NCI-H2081 treated with DMSO at 0.1 percent for 48 hours (cell line): ENCODE measurements at places on chromosomes 3 and 15.

- DNase-seq, result no peak
Measured at GRCh38 chr15:60020736-60021135, 16.6 kb downstream of the FOXB1 start.

- no peak for DNase-seq
Measured at GRCh38 chr3:20185331-20185678, 701 bp downstream of the SGO1 start.

DNA sequence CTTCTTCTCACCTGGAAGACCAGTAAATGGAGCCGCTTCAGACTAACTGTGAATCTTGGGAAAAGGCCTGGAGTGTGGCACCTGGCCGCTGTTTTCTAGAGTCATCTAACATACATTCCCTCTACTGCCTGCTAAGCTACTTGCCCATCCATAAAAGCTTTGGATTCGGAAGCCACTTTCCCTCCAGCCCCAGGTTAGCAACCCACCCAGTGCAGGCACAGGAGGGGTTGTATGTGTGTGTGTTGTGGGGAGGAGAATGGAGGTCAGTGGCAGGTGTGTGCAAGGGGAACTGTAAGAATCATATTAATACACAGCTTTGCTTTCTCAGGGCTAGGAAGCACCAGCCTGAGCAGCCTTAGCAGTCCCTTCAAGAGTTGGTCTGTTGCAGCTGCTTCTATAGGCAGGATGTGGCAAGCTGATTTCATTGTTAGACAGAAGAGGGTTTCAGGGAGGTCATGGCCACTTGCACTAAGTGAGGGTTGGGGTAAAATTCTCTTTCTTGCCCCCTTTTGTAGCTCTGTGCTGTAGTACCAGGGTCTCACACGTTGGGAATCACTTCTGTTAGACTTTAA, 8.9 kb downstream of the NSUN3 start:
- no peak for DNase-seq

- DNase-seq, result no peak
Measured at GRCh38 chr3:153658136-153658535, 463.1 kb upstream of the ARHGEF26 start.

- DNase-seq, result no peak
Measured at GRCh38 chr3:41194701-41195100, 4.6 kb upstream of the CTNNB1 start.

DNA sequence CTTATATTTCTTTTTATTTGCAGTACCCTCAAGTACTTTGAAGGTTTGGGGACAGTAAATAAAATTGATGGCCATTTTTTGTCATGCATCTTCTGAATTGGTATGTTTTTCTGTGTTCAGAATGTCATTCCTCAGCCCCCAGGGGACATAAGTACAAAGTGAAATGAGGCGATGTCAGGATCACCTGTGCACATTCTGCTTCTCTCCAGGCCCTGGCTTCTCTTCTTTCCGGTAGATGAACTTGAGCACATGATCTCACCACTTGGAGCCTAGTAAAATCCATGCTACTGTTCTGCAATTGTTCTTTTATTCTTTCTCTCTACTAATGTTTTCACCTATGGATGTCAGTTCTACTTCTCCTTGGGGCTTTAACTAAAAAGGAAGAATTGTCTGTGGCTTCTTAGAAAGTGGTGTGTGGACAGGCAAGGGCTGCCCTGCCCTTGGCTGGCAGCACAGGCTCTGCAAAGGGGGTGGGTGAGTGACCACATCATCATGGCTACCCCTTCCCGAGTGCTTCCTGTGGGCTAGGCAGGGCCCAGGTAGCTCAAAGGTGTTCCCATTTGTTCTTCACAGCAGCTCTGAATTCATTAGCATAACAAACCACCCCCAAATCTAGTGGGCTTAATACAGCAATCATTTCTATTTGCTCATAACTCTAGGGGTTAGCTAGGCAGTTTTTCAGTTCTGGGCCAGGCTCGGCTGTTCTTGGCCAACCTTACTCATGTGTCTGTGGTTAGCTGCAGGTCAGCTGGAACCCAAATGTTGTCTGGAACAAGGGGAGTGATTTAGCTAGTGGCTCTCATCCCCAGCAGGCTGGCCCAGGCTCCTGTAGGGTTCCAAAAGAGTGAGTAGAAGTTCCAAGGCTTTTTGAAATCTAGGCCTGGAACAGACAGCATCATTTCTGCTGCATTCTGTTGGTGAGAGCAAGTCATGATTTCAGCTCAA, 154.0 kb upstream of the CTDSPL start:
- no peak for DNase-seq

- no peak for DNase-seq
Measured at GRCh38 chr3:188232656-188233055, 78.7 kb downstream of the LPP start.

GRCh38 chr3:81713031-81713430, 48.4 kb downstream of the GBE1 start:
- DNase-seq, result no peak

GRCh38 chr3:56886314-56886713, 84.6 kb upstream of the ARHGEF3 start:
- no peak for DNase-seq

DNA sequence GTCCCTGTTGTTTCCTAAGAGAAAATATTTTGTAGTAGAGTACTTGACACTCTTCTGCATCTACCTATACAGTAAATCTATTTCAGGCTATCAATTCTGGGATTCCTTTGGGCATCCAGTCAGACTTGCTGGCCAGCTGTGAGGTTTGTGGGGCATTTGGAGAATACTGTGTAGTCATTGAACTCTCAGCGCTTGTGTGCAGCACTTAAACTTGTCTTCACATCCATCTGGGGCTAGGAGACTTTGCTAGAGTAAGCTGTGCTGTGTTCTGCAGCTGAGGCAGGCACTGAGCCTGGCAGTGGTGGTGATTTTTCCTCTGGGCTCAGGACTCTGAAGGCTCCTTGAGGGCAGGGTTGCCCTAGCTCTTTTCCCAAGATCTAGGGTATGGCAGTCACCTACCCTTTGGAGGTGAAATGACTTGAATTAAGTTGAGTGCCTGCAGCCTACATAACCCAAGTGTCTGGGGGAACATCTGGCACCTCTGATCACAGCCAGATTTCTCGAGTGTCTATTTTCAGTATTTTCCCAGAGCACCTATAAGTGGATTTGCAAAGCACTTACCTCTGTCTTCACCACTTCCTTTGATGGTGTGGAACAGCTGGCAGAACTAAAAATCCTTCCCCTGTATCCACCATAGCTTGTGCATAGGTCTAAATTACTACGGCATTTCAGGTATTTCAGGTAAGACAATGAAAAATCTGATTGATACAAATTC, 19.3 kb downstream of the CLSTN2 start:
- DNase-seq, result no peak

DNA sequence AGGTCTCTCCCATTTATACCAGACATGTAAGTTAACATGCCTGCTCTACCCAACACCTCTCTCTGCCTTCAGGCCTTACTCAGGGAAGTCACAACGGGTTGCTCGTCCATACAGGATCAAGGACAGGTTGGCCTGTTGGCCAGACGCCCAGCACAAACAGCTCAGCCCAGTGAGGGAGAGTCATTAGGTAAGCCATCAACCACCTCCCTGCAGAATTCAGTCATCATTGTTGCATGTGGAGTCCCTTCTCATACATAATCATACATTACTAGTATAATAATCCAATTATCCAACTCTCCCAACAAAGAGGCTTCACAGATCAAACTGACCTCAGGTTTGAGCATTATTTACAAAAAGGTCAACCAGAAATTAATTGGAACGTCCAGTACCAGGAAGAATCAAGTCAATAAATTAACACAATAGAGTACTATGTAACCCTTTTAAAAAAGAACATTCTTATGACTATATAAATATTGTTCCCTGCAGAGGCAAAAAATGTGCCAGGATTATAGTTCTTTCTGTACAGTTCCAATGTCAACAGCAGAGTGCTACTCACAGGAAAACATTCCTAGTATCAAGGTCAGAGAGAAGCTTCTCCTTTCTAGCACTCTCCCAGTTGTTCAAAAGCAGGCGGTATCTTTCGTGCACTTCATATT, 33.2 kb downstream of the HOMER2 start:
- peak; percentile 74 for DNase-seq

- DNase-seq, result no peak
Measured at GRCh38 chr3:45861043-45861719, 19.3 kb upstream of the LZTFL1 start.

- DNase-seq, result no peak
Measured at GRCh38 chr15:39131609-39132008, 449.3 kb upstream of the THBS1 start.

DNA sequence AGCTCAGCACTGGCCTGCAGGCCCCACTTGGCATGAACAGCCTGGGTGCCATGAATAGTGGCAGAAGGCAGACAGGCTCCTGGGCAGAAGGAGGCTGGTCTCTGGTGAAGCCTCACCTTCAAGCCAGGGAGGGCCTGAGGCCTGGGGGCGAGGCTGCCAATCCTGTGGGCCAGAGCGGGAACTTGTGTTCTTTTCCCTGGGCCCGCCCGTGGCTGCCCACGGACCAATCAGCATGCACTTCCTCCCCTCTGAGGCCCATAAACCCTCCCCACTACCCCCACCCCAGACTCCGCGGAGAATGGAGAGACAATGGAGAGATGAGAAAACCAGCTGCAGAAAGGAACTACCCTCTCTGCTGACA, 283.8 kb upstream of the ROBO1 start:
- no peak for DNase-seq

DNA sequence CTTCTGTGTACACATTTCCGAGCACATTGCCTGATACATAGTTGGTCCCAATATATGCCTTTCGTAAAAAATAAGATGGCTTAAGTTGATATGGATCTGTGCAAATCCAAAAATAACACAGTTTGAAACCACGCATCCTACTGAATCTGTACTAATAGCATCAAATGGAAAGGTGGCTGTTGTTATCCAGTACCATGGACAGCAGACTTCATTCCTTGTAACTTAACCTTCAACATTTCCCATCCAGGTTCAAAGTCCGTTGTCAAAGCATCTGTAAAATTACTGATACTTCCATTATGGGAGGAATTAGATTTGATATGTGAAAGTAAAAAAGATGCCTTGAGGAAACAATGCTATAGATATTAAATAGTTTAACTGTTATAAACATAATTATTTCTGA, 65.5 kb upstream of the C3orf49 start:
- DNase-seq, result no peak

GRCh38 chr3:192372616-192373015, 354.7 kb downstream of the FGF12 start:
- no peak for DNase-seq

- DNase-seq, result no peak
Measured at GRCh38 chr3:107951126-107951525, 139.7 kb downstream of the CD47 start.

DNA sequence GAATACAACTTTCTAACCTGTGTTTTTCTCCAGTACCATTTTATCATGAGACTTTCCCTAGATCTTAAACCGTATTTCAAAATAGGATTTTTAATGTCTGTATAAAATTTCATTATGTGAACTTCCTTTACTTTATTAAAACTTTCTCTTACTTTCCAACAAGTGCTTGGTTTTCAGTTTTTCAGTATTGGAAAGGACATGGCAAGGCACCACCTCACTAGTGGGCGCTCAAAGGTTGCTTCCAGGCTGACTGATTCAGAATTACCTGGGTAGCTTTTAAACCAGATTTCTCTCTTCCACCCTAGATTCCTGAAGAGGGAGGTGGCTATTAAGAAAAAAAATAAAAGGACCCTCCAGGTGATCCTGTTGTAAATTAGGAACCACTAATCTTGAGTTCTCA, 236.6 kb downstream of the SOX2 start:
- DNase-seq, result no peak

DNA sequence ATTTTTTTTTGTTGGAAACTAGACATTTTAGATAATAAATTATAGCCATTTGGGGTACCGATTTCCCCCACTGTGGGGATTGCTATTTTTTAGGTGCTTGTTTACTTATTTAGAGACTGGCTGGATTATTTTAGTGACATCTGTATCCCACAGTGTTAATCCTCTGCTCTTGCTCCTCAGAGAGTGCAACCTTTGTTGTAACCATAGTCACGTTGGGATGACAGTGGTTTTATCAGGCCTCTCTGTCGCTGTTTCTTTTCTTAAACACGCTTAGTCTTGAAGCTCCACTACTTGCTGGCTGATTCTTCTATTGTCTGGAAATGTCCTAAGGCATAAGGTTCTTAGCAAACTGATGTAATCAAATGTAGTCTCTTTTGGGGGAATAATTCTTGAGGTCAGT, 451.6 kb upstream of the SEMA6D start:
- DNase-seq, result no peak

DNA sequence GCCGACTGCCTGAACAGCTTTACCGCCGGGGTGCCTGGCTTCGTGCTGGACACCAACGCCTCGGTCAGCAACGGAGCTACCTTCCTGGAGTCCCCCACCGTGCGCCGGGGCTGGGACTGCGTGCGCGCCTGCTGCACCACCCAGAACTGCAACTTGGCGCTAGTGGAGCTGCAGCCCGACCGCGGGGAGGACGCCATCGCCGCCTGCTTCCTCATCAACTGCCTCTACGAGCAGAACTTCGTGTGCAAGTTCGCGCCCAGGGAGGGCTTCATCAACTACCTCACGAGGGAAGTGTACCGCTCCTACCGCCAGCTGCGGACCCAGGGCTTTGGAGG, 815 bp downstream of the SPINT1 start:
- DNase-seq, result no peak

DNA sequence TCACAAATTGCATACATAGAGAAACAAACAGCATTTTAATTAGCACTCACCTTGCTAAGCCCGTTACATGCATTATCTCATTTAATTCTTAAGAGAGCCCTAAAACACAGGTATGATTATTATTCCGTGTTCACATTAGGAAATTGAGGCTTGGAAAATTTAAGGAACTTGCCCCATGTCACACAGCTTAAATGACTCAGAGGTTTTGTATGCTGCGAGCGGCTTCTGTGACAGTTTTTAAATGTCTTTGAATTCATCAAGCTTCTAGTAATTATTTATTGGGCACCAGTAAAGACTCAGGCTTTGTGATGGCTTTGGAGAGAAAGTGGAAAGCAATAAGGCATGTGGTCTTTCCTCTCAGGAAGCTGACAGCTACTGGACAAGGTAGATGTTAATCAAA, 166.7 kb upstream of the THBS1 start:
- DNase-seq, result no peak

GRCh38 chr15:82595766-82596165, 51.4 kb downstream of the CPEB1 start:
- no peak for DNase-seq

DNA sequence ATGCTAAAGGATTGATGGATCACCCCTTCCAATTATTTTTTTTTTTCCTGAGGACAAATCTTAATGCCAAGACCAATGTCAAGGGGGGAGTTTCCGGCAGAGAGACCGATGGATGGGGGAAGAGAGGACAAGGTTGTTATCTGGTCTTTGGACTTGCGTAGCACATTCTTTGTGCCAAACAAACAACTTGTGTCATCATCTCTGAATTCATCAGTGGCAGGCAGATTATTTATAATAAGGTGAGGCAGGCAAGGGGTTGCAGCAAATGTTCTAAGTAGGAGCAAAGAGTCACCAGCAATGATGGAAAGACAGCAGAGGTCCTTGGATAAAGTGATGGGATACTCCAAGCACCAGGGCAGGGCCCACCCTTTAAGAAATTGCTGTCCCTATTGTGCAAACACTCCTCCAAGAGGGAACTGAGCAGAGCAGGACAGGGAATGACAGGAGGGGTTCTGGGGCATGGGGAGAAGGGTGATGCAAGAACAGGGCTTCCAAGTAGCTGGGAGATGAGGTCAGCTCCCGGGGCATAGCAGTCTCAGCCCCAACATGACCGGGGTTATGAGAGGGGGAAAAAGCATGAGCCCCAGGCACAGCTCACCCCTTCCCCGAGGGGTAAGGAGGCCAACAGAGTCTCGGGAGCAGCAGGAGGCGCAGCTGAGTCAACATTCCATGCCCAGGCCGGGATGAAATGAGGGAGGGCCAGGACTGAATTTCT, 57.4 kb downstream of the ANXA2 start:
- DNase-seq, result no peak
